Smooth muscle cell of the brain vasculature (primary cell): ENCODE measurements at places on chromosomes 5 and 9.

DNA sequence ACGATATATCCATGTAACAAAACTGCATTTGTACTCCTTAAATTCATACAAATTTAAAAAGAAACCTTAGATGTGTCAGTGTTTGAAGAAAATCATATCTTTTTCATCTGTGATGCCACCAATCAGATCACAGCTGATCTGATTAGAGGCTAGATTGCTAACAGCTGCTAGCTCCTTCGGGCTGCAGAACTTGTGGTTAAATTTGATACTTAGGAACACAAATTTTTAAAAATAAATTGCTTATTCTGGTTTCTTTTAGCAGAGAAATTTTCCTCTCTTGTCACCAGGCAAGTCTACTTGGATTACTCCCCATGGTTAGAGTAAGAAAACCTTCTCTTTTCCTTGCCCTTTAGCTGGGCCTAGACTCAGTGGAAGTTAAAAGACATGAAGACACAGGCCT, 94.6 kb upstream of the RANBP6 start:
- no peak for DNase-seq

DNA sequence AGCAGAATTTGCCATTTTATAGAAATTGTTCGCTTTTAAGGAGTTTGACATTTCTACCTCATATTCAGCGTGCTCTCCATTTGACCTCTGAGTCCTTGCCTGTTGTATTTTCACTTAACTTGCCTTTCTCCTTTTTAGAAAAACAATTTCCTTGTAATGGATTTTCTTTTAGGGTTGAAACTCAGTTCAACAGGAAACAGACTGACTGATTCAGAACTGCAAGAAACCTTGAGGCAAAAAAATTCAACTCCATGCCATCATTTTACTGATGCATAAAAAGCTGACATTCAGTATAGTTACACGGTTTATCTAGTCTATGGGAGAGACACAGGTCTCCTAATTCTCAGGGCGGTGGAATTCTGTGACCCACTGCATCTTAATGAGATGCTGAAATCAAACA, 59.8 kb downstream of the MRPS30 start:
- DNase-seq, result no peak

DNA sequence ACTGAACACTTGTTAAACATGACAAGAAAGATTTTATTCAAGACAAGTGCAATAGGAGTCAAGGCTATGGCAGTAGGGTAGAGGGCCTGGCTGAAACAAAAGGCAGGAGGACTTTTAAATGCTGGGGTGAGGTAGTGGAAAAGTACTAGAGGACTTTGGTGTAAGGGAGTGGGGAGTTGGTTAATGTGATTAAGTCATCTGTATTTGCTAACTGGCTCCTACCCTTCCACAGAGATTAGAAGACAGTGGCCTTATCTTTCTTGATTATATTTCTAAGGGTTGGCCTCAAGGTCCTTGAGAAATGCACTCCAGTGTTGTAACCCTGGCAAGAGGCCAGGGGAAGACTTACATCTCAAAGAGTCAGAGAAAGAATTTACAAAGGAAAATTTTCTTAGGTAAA, 160.2 kb upstream of the FTMT start:
- DNase-seq, result no peak

DNA sequence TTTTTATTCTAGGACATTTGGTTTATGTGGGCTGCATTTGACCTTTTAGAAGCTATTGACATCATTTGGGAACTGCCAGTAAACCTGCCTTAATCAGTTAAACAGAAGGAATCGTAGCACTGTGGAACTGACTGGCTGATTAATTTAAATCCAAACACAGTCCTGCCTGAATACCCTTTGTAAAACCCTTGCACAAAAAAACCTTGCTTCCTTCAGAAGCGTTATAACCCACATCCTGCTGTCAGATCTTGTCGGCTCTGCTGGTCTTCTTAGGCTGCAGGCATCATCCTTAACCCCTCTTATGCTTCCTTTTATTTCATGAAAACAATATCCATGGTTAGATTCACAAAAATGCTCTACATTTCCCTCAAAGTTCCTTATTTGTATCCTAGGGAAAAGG, 46.3 kb downstream of the PAM start:
- DNase-seq, result no peak

DNA sequence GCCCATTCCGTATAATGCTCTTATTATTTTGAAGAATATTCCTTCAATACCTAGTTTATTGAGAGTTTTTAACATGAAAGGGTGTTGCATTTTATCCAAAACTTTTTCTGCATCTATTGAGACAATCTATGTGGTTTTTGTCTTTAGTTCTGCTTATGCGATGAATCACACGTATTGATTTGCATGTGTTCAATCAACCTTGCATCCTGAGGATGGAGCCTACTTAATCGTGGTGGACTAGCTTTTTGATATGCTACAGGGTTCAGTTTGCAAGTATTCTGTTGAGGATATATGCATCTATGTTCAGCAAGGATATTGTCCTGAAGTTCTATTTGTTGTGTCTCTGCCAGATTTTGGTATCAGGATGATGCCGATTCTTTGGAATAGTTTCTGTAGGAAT, 1070.3 kb upstream of the CDH18 start:
- no peak for DNase-seq

GRCh38 chr9:31304576-31304975, 1079.9 kb upstream of the ACO1 start:
- no peak for DNase-seq

- DNase-seq, result peak; percentile 73
Observed at GRCh38 chr5:97534166-97534565, 351.1 kb upstream of the RIOK2 start.

DNA sequence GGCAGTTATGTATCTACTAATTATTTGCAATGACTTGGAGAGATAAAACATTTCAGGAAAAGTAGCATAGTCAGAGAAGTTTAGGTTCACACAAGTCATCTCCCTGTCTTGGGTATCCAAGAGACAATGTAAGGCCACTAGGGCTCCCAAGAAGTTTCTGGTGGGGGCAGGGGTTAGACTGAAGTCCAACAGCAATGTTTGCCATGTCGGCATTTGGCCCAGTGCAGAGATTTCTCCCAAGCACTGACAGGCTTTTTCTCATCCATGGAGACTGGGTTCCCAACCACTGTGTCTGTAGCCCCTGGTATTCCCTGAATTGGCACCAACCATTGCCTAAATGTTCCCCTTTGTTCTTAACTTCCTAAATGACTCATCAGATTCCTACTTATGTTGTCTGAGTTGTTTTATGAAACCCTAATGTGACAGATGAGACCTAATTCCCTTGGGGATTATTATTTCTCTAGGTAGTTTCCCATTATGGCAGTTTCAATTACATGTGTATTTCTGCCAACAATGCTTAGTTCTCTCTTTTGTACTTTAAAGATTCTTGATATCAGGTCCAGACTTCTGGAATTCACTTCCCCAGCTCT, 103.6 kb upstream of the EGFLAM start:
- DNase-seq, result no peak

- no peak for DNase-seq
Observed at GRCh38 chr5:142404046-142404477, 79.2 kb upstream of the SPRY4 start.
